A673 (cell line): ENCODE measurements at places on chromosomes 2 and 18. TPM values are rescaled to one million over a fixed set of nuclear protein-coding genes. Genes with fewer than 3 reads are reported as not detected.

Gene STPG4
- total RNA-seq, result 0.37 and 0.75 TPM in 2 replicates

Gene GULP1
- total RNA-seq, result 7.2 and 9.5 TPM in 2 replicates

Gene VWC2L
- not detected in 2 replicates for total RNA-seq

Gene FN1
- total RNA-seq, result 1,570 and 2,058 TPM in 2 replicates

Gene LYPD6
- 0.54 and 1.8 TPM in 2 replicates for total RNA-seq

Gene ABCB11
- total RNA-seq, result 0.07 TPM in 1 of 2 replicates, not detected in the other

Gene PRSS56
- total RNA-seq, result not detected in 2 replicates

Gene PFN4
- total RNA-seq, result 0.94 TPM in 1 of 2 replicates, not detected in the other

Gene DNAJC5G
- total RNA-seq, result 2.4 and 2.7 TPM in 2 replicates

Gene CNOT9
- total RNA-seq, result 89.5 and 92.3 TPM in 2 replicates

DNA sequence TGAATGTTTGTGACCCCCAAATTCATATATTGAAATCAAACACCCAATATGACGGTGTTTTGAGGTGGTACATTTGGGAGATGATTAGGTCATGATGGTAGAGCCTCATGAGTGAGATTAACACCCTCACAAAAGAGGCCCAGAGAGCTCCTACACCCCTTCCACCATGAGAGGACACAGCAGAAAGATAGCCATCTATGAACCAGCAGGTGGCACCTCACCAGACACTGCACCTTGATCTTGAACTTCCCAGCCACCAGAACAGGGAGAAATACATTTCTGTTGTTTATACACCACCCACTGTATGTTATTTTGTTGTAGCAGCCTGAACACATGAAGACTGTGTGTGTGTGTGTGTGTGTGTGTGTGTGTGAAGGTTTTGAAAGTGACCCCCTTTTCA, 58.1 kb downstream of the ST3GAL5 start:
- H3K4me1 ChIP-seq, result peaks cover 7% of the 10 kb centered on the region
- no peak overlapping the region for H3K27ac ChIP-seq
- no peak for DNase-seq
- H3K36me3 ChIP-seq, result no peaks in the 10 kb centered on the region
- no peak overlapping the region for H3K4me3 ChIP-seq

- H3K36me3 ChIP-seq, result no peaks in the 10 kb centered on the region
- no peak overlapping the region for H3K27ac ChIP-seq
- H3K4me1 ChIP-seq, result peaks cover 3% of the 10 kb centered on the region
- no peak overlapping the region for H3K4me3 ChIP-seq
- DNase-seq, result no peak
Measured at GRCh38 chr2:85431570-85432205, 13.2 kb downstream of the SH2D6 start.

GRCh38 chr2:192416060-192416459, 221.3 kb upstream of the TMEFF2 start:
- no peaks in the 10 kb centered on the region for H3K36me3 ChIP-seq
- no peak overlapping the region for H3K4me3 ChIP-seq
- no peak for DNase-seq
- no peak overlapping the region for H3K27ac ChIP-seq
- no peaks in the 10 kb centered on the region for H3K4me1 ChIP-seq

- H3K27me3 ChIP-seq, result no peaks in the 10 kb centered on the region
- H3K36me3 ChIP-seq, result no peaks in the 10 kb centered on the region
- no peaks in the 10 kb centered on the region for H3K4me1 ChIP-seq
- DNase-seq, result no peak
Measured at GRCh38 chr2:191292869-191293268, 47.7 kb downstream of the MYO1B start.

- H3K4me1 ChIP-seq, result peaks cover 11% of the 10 kb centered on the region
- H3K4me3 ChIP-seq, result no peak overlapping the region
- no peaks in the 10 kb centered on the region for H3K27me3 ChIP-seq
- DNase-seq, result peak; percentile 28
- H3K27ac ChIP-seq, result no peak overlapping the region
- H3K36me3 ChIP-seq, result no peaks in the 10 kb centered on the region
Measured at GRCh38 chr2:54836477-54836876, 113.0 kb downstream of the EML6 start.

DNA sequence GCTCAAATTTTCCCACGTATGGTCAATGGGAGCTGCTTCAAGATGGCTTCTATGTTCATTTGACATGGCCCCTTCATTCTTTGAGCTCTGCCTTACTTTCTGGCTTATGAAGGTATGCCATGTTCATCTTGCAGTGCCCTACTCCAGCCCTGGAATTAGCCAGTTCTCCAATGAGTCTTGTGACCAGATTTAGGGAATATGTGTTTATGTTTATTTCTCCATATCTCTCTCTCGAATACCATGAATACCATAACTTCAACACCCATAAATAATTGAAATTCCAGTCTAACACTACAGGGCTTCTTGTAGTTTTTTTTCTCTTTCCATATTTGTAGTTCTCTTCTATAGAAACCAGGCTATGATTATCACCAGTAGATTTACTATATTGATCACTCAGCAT, 39.7 kb downstream of the EPB41L5 start:
- H3K27ac ChIP-seq, result no peak overlapping the region
- no peak for DNase-seq
- no peaks in the 10 kb centered on the region for H3K27me3 ChIP-seq
- H3K4me3 ChIP-seq, result no peak overlapping the region

DNA sequence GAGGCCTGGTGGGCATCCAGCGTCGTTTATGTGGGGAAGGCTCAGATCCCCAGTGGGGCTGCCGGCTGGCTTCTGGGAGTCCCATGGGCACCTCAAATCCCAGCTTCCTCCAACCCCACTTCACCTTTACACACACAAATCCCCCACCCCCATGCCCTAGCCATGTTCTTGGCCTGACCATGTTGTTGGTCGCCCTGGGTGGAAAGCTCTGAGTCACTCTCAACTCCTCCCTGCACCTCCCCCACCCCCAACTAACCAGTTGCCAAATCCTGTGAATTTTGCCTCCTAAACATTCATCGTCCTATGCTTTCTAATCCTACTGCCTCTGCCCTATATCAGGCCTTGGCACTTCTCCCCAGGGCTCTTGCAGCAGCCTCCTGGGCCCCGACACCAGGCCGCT, 6.4 kb downstream of the TNS1 start:
- no peak overlapping the region for H3K4me3 ChIP-seq
- peak; percentile 60 for DNase-seq
- peaks cover 12% of the 10 kb centered on the region for H3K36me3 ChIP-seq

DNA sequence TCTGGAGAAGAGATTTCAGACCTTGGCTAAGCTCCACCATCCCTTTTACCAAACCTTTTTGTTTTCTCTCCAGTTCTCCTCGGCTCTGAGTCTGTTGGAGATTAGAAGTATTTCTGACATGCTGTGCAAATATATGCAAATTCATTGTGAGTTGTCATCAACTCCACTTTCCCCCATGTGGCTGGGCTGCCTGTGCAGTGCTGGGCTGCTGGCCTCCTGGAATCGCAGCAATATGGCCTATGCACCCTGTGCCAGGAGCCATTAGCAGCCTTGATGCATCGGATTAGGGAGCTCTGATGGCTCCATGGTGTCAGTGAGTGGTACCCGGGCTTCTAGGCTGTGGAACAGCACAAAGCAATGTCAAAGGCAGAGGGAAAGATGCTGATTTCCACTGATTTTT, 80.0 kb downstream of the GPR39 start:
- no peak for DNase-seq

DNA sequence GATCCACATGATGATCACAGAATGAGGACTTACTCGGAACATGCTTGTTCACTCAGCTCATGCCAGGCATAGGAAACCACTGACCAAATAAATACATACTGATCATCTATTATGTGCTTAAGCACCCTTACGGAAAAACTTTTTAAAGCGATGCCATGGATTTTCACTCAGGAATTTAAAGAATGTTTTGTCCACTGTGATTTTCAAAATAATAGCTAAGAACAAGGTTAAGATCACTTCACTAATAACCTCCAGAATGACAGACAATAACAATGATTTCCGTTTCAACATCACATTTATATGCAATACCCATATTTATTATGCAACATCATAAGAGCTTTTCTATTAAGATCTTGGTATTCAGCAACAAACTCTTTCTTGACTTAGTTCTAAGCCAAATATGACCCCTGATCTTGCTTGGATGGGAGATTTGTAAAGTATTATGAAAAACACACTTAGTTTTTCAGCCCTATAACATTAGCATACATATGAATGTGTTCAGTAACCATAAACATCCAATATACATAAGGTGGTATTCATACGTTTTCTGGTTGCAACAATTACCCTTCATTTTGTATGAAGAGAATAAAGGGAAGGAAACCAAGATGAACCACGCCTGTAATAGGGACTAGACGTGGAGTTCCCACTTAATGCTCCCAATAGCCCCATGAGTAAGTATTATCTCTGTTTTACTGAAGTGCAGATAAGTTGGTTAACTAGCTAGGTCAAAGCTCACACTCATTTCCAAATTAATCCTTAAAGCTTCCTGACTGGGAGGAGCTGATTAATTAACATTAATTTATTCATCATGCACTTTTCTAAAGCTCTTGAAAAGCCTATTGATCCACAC, 1.9 kb downstream of the CD302 start:
- peaks cover 11% of the 10 kb centered on the region for H3K4me1 ChIP-seq
- H3K36me3 ChIP-seq, result no peaks in the 10 kb centered on the region
- no peak overlapping the region for H3K4me3 ChIP-seq
- no peak for DNase-seq
- peaks cover 36% of the 10 kb centered on the region for H3K27me3 ChIP-seq
- H3K27ac ChIP-seq, result no peak overlapping the region

GRCh38 chr2:238527565-238527964, 100.8 kb downstream of the ASB1 start:
- no peaks in the 10 kb centered on the region for H3K36me3 ChIP-seq
- no peaks in the 10 kb centered on the region for H3K4me1 ChIP-seq
- no peaks in the 10 kb centered on the region for H3K27me3 ChIP-seq
- no peak for DNase-seq
- no peak overlapping the region for H3K27ac ChIP-seq

DNA sequence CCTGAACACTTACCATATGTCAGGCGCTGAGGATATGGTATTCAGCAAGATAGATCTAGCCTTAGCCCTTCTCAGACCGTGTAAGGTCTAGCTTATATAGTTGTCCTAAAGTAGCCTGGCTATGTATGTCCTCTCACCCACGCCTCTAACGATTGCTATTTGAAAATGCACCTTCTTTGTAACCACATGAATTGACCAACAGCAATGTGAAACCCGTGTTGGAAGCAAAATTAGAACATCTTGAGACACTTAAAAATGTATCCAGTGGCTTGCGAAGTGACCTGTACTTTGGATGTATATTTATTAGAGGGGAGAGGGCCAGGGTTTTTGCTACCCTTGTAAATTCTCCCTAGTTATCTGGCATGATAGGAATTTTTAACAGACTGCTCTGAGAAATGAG, 860.0 kb upstream of the ZEB2 start:
- no peaks in the 10 kb centered on the region for H3K4me1 ChIP-seq
- no peak overlapping the region for H3K4me3 ChIP-seq
- no peaks in the 10 kb centered on the region for H3K36me3 ChIP-seq
- no peak overlapping the region for H3K27ac ChIP-seq

DNA sequence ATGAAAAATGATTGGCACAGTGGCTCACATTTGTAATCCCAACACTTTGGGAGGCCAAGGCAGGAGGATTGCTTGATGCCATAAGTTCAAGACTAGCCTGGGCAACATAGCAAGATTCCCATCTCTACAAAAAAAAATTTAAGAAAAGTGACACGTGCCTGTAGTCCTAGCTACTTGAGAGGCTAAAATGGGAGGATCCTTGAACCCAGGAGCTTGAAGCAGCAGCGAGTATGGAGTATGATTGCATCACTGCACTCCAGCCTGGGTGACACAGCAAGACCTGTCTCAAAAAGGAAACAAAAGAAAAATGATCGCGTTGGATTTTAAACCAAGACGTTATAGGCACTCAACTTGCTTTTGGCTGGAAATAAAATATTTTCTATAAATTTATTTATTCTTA, 37.8 kb upstream of the CREB1 start:
- H3K4me3 ChIP-seq, result no peak overlapping the region
- DNase-seq, result no peak
- H3K27ac ChIP-seq, result no peak overlapping the region
- H3K4me1 ChIP-seq, result no peaks in the 10 kb centered on the region
- H3K27me3 ChIP-seq, result no peaks in the 10 kb centered on the region

- H3K27ac ChIP-seq, result no peak overlapping the region
- no peak for DNase-seq
- no peaks in the 10 kb centered on the region for H3K36me3 ChIP-seq
- no peaks in the 10 kb centered on the region for H3K27me3 ChIP-seq
Measured at GRCh38 chr2:180061546-180061945, 54.4 kb upstream of the CWC22 start.

- no peaks in the 10 kb centered on the region for H3K27me3 ChIP-seq
- peak; percentile 77 for DNase-seq
- H3K27ac ChIP-seq, result no peak overlapping the region
- no peaks in the 10 kb centered on the region for H3K36me3 ChIP-seq
Measured at GRCh38 chr2:44291281-44292248, 16.3 kb downstream of the SLC3A1 start.

- peaks cover 53% of the 10 kb centered on the region for H3K27me3 ChIP-seq
- H3K4me3 ChIP-seq, result no peak overlapping the region
- H3K27ac ChIP-seq, result no peak overlapping the region
- H3K36me3 ChIP-seq, result no peaks in the 10 kb centered on the region
- H3K4me1 ChIP-seq, result no peaks in the 10 kb centered on the region
Measured at GRCh38 chr18:5415031-5415430, 119.5 kb upstream of the ZBTB14 start.

GRCh38 chr2:58614219-58614618, 373.1 kb upstream of the FANCL start:
- H3K4me3 ChIP-seq, result no peak overlapping the region
- H3K27ac ChIP-seq, result no peak overlapping the region
- H3K27me3 ChIP-seq, result peaks cover 3% of the 10 kb centered on the region

DNA sequence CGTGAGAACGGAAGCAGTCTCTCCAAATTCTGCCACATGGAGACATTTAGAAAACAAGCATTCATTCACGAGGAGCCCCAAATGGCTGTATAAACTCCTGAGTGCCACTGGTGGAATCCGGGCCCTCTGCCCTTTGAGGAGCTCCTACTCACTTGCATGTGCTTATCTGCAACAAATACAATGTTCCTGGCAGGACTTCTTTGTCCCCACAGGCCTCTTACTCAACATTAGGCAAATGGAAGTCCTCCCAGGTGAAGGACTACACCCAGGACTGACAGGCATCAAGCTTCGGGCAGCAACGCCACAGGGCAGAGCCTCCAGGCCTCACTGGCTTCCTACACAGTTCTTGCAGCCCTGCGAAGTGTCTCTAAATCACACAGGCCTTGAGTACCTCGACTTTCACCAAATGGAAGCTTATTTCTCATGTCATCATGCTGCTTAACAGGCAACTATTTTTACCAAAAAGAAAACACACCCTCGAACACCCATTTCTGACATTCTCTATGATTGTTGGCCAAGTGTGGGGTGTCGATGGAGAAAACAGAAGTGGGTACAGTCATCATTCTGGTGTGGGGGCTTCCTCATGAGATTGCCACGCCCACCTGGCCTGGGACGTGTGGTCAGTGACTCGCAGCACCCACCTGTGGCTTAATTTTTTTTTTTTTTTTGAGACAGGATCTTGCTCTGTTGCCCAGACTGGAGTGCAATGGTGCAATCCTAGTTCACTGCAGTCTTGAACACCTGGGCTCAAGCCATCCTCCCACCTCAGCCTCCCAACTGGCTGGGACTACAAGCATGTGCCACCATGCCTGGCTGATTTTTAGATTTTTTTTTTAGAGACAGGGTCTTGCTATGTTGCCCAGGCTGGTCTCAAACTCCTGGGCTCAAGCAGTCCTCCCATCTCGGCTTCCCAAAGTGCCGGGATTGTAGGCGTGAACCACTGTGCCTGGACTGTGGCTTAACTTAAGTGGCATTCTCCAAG, 186.8 kb upstream of the GLI2 start:
- no peak overlapping the region for H3K4me3 ChIP-seq
- H3K27ac ChIP-seq, result no peak overlapping the region
- DNase-seq, result no peak
- no peaks in the 10 kb centered on the region for H3K36me3 ChIP-seq
- no peaks in the 10 kb centered on the region for H3K27me3 ChIP-seq

- H3K27ac ChIP-seq, result no peak overlapping the region
- H3K36me3 ChIP-seq, result no peaks in the 10 kb centered on the region
- no peaks in the 10 kb centered on the region for H3K4me1 ChIP-seq
- no peaks in the 10 kb centered on the region for H3K27me3 ChIP-seq
Measured at GRCh38 chr18:26510337-26510736, 38.0 kb downstream of the KCTD1 start.
